ENCODE measurements at places on chromosomes 1 and 21.

DNA sequence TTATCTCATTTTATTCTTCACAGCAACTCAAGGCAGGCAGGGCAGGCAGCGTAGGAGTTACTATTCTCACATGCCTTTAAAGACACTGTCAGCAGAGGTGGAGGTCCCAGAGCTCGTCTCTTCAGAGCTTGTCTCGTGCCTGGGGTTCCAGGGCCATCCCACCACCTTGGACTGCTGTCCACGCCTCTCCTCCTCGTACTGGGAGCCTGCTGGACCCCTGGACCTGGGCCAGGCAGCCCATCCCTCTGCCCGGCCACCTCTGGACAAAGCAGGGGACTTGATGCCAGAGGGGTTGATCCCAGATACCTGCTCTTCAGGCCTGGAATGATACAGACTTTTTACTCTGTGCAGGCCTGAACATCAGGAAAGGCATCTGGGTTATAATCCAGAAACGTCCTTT, 546.8 kb downstream of the KIF26B start:
- DNase-seq: peak; percentile 16

- no peak for DNase-seq
These were observed 206.7 kb upstream of the C1orf87 start for GRCh38 chr1:60280256-60280655.

DNA sequence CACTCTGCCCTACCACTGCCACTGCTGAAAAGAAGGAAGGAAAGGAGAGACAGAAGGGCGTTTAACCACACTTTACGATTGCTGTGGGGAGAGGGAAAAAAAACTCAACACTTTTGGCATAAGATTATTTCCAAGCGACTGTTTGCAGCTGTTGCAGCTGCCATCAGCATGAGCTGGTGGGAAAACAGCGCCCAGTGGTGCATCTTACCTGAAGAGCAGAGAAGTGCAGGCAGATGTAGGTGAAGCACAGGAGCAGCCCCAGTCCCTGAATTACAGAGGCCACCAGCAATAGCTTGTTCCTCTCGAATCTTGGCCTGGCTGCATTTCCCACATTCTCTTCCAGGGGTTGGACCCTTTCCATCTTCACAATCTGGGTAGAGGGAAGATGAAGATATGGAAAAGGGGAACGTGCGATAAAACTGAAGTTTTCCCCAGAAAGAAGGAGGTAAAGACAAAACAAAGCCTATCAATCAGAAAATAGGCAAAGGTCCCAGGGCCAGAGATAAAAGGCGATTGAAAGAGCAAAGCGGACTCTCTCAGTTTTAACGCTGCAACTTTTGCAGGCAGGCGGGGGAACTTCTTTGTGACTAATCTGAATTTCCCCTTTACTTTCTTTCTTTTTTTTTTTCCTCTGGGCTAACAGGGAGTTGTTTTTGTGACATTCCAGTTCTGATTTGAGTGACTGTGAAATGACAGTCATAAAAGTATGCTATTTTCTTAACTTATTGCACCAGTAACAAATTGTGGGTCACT, at the start of gene TNFSF4:
TSS of gene TNFSF4 (minus strand) at position 516 of the 753 bp plus-strand sequence. CDS start at position 361, 155 bp downstream.
- no peak for DNase-seq

DNA sequence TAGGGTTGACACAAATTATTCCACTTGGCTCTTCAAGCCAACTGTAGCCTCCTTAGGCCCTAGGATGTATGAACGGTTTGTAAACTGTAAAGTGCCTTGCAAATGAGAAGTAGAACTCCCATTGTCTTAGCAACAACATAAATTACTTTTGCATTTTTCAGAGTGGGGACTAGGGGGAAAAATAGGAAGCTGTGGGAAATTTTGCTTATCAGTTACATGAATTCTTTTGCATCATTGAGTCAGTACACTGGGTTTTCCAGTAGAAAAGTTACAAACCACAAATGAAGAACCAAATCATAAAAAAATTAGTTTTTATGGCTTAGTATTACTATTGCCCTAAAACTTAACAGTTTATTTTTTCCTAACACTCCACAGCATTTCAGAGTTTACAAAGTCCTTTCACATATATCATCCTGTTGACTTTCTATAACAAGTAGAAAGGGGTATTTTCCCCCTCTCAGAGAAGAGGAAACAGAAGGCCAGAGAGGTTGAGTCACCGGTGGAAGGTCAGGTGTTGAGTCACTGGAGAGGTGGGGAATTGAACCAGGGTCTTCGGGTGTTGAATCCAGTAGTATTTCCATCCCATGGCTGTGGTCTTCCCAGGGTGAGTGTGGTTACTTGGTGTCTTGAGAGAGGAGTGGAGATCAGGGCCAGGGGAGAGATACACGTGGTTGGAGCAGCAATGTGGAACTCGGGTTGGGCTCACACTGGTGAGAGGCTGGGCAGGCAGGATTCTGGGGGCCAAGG, 71.9 kb upstream of the USP24 start:
- no peak for DNase-seq

DNA sequence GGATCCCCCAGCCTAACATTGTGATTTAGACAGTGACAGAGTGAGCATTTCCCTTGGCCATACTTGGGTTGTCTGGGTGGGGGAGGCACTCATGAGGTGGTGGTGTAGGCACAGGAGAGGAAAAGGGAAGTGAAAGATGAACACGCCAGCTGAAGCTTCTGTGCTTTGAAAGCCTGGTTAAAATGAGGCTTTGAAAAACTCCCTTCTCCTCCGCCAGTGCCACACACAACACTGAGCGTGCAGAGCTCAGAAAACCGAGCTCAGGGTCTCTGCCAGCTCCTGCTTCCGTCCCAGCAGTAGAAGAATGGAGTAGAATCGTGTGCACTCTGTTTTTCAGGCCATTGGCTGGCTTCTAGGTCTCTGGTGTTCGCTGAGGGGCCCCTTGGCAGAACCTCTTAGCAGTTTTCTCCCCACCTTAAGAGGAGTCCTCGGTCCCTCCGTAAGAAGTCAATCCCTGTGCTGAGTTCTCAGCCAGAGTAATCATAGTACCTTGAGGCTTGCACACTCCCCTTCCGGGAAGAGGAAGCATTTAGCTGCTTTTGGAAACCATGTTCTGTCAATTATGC, 12.9 kb downstream of the PLEKHM2 start:
- DNase-seq: no peak

DNA sequence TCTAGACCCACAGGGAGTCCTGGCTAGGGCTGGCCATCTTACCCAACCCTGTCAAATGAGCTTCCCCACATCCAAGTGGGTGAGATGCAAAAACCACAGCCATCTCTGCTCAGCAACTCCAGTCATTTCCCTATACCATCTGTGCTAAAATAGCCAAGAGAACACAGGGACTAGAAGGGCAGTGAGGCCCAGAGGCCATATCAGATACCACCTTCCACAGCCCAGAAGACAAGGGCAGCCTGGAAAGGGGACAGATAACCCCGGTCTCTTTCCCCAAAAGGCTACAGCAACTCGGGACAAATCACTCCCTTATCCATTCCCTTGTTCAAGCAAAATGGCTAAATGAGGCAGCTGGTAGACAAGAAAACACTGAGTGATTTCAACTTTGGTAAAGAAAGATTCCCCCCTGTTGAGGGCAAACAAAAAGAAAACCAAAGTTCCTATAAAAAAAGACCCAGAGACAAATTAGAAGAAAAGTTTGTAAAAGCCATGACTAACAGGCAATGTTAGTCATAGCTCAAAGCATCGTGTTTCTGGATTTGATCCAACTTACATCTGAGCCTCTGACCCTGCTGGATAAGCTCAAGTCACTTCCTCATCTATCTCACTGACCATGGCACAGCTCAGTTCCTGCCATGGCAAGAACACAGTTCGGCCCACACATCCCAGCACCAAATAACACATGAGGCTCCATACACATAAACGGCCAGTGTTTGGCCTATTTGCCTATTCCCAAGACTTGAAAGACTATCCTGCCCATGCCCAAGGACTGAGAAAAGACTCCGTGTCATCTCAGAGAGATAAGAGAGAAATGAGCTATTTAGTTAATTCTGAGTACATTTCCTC, 3.1 kb downstream of the LAMB3 start:
- DNase-seq: no peak

DNA sequence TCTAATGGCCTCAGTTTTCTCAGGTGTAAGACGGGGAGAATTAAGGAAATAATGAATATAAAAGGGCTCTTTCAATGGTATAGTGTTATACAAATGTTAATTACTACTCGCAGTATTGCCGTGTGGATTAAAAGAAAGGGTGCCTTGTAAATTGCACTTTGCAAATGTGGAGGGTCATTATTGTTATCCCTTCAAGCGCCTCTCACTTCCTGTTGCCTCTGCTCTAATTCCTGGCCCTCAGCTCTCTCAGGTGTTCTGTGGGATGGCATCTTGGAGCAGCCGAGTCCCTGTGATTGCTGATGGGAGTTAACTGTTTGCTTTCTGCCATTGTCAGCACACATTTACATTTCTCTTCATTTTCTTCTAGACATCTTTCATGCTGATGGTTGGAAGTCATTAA, 7.1 kb upstream of the S100A11 start:
- no peak for DNase-seq

DNA sequence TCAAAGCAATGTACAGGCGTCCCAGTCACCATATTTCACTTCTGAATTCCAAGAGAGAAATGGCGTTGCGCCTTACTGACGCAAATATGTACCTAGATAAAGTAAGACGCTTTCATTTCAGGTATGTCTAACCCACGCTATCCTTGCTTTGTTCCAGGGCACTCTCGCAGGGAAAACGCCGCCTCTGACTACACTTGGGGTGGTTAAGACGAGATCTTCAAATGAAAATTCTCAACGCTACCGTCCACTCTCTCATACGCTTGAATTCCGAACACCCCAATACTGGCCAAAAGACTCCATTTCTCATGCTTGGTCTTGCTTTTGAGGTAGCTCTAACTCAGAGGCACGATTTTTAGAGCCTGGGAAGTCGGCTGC, 736 bp upstream of the ZMPSTE24 start:
- no peak for DNase-seq

DNA sequence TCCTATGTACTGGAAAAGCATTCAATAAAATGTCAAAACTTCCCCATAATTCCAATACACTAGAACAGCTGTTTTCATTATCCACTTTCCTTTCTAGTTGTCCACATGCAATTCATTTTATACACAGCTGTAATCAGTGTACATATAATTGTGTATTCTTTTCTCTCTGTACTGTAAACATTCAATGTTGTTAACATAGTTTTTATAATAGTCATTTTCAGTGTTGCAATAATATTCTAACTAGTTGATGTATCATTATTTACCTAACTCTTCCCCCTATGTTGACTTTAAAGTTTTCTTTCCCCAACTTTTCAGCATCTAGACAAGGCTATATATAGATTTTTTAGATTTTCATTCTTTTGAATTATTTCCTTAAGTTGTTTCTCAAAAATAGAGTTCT, 44.4 kb downstream of the DIPK1A start:
- DNase-seq: no peak

- DNase-seq: no peak
These were observed 114.4 kb upstream of the VAMP3 start for GRCh38 chr1:7656557-7657215.

Measured in upper lobe of left lung (tissue), 6 donors.